Brain (organoid and tissue), 16 donors: ENCODE measurements at places on chromosomes 7 and 10.
A peak's percentile ranks its signal among the peaks of the same experiment; 100 is the strongest.

- DNase-seq: no peak
Measured at GRCh38 chr10:71025535-71025934, 137.2 kb upstream of the PCBD1 start.

DNA sequence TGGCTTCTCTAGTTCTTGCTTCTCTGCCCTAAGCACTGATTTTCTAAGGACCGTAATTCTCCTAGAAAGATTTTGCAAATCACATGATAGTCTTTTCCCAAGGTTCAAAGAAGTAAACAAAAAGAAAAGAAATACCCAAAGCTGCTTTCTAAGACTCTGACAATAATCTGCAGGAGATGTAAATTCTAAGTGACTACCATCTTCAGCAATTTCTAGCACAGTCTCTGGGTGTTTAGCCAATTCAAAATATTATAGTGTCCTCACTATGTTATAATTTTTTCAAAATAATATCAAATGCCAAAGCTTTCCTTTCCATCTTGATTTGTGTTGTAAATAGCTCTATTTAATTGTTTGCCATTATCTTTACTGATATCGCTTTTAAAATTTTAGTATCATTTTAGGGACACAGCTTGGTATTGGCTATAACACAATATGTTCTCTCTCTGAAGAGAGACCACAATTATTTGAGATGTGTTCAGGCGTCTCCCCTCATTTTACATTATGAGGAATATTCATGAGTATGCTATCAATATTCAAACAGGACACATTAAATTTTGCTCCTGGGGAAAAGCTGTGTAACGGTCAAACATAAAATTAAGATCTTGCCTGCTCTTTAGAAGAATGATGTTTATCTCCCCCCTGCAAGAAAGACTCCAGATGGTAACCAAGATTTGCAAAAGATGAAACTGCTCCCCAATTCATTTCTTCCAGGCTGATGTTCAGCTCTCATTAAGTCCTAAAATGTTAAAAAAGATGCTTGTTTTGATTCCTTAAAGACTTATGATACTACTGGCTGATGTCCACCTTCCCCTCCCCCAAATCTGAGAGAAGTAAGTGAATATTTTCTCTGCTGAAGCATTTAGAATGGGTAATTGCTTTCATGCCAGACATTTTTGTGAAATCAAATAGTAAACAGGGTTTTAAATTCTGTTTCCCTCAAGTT is 191.9 kb upstream of the WDR11 start:
- peak; percentile 63 for DNase-seq

DNA sequence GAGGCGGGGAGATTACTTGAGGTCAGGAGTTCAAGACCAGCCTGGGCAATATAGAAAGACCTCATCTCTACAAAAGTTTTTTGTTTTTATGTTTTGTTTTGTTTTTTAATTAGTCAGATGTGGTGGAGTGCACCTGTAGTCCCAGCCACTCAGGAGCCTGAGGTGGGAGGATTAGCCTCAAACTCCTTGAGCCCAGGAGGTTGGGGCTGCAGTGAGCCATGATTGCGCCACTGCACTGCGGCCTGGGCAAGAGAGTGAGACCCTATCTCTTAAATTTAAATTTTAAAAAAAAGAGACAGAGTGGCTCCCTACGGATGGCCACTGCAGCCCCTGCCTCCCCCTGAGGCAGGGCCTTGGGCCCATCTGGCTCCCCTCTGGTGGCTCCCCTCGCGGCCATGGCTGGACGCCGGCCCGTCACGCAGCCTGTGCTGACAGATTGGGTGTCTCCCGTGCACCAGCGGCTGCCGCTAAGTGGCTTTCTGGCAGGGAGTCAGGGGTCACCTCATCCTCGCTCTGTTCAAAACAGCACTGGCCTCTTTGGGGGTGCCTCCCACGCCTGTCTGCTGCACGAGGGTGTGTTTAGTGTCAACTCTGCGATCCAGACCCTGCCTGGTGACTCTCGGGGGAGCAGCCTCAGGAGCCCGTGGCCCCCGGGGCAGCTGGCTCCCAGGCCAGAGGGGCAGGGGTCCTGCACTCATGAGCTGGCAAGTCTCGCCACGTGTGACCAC is 44.4 kb upstream of the ELN start:
- DNase-seq: no peak

GRCh38 chr7:51444936-51445335 is 128.3 kb upstream of the COBL start:
- no peak for DNase-seq

DNA sequence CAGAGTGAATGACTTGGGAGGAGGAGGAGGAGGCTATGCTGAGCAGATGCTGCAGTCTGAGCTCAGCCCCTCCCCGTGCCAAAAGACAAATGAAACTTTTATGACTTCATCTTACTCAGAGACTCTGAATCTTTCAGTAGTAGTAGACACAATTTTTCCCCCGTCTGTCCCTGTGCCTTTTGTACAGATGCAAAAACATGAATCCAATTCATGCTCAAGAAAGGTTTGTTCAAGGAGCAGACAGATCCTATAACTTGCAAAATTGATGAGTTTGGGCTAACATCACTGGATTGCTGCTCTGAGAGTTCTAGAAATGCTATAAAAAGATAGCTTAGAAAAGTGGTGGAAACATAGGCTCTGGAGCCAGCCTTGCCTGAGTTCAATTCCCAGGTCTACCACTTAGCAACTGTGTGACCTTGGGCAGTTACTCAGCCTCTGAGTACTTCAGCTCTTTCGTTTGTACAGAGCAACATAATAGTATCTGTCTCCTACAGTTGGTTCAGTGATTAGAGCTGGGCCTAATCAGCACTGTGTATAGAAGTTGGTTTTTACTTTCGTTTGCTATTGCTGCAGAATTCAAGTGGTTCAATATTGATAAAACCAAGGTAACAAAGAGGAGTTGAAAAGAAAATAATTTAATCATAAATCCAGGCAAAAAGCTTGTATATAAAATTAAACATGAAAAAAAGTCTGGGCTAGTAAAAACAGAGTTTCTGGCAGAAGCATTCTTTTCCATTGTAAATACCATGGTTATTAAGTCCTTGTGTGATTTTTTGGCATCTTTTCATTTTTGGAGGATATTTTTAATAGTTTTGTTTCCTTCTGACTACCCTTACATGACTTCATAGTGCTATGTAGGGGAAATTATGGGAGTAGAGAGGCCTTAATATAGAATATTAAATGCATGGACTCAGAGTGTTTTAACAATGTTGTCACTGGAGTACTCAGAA is 174.2 kb upstream of the ZNF32 start:
- no peak for DNase-seq

DNA sequence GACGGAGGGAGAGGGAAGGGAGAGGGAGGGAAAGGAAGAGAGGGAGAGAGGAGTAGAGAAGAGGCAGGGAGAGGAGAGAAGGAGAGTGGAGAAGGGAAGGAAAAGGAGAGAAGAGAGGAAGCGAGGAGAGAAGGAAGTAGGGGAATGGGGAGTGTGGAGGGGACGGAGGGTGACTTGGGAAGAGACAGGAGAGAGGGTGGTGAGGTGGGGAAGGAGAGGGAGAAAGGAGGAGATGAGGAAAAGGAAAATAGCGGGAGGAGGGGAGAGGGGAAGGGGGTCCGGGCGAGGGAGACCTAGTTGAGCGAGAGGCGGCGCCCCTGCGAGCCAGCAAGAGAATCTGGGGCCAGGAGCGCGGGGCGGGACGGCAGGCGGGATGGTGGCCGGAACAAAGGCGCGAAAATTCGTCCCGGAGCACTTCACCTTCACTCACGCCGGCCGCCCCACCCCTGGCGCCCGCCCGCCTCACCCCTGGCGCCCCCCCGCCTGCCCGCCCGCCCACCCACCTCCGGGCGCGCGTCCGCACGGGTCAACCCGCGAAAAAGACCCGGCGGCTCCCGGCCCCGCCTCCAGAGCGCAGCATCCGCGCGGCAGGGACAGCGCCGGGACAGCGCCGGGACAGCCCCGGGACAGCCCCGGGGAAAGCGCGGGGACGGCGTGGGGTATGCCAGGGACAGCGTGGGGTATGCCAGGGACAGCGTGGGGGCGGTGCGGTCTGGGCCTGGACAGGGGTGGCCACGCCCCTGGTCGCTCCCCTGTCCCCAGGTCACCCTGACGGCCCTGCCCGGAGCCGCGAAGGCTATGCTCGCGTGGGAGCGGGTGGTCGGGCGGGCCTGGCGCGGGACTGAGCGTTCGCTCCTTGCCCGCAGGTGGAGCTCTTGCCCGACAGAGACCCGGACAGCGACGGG is 4.2 kb downstream of the VSTM2A start:
- DNase-seq: peak; percentile 84

DNA sequence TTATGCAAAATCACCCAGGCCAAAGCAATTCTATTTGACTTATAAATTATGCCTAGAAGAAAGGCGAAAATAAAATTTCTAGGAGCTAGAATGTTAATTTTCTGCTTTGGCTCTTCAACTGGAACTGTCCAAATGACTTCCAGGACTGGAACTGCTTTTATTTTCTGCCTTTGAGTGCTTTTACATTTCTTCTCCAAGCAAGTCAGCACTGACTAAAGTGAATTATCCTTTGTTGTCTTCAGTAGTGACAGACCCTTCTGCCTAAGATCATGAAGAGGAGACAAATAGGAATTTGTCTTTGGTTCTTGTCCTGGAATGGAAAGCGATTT is 255.9 kb downstream of the DNAJB9 start:
- DNase-seq: no peak

- DNase-seq: no peak
Measured at GRCh38 chr7:44735403-44736165, 13.1 kb upstream of the ZMIZ2 start.

DNA sequence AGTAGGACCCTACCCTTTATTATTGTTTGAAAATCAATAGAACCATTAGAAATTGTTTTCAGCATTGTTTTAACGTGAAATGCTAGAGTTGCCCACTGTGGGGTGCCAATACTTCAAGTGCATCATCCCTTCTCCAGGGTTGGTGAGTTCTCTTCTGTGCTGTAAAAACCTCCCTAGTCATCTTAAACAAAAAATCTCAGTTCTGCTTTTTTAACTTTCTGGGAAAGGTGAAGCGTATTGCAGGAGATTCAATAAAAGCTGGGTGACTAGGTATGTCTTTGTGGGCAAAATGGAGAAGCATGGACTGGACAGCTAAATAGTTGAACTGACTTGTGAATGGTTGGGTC is 699.1 kb downstream of the SUGCT start:
- DNase-seq: peak; percentile 35

DNA sequence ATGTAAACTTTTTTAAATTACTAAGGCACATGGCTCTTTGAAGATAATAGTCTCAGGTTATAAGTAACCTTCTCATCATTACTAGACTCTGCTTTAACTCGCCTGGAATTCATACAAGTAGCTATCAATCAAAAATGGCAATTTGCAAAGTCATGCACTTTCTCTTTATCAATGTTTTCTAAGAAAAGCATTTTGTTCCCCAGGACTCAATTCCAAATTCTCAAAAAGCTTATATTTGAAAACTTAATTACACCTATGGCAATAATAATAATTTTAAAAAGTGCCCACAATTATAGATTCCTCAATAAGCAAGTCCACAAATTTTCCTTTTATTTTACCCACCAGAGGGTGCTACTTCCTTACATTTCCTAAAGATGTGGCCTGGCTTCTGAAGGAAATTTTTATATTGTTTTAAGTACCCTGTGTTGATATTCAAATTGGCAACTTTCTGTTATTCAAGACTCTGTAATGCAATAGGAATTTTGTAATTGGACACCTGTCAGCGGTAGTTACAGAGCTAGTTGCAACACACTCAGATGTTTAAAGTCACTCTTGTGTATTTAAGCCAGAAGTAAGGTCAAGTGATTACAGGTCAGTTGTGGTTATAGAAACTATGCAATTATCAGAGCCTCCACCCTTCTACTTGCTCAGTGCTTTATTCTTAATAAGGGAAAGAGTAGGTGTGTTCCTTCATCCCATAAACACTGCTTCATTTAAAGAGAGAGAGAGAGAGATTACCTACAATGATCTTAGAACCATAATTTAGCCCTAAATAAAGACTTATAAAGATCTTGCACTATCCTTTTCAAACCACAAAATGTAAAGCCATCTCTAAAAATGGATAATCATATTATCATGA is 47.1 kb upstream of the HYAL4 start:
- DNase-seq: peak; percentile 76

GRCh38 chr10:11326913-11327616 is 284.4 kb downstream of the USP6NL start:
- DNase-seq: peak; percentile 55

DNA sequence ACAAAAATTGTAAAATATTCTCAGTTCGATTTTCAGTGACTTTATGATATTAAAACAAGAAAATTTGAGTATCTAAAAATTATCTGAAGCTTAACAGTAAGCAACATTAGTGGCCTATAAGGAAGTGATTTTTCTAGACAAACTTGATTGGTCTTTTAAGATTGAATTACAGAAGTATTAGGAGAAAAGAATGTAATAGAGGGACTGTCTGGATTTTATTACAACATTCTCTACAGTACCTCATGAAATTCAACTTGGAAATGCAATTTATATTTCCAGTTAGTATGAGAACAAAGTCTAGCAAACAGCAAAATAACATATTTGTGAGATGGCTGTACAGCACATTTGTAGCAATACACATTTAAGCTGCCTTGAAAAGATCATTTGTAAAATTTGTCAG is 18.8 kb downstream of the REEP3 start:
- no peak for DNase-seq
